ENCODE measurements at places on chromosomes 7 and 10.

GRCh38 chr7:20280475-20281351 is 50.0 kb upstream of the ITGB8 start:
- DNase-seq = no peak

GRCh38 chr10:117442521-117442920 is 67.3 kb upstream of the PDZD8 start:
- no peak for DNase-seq

DNA sequence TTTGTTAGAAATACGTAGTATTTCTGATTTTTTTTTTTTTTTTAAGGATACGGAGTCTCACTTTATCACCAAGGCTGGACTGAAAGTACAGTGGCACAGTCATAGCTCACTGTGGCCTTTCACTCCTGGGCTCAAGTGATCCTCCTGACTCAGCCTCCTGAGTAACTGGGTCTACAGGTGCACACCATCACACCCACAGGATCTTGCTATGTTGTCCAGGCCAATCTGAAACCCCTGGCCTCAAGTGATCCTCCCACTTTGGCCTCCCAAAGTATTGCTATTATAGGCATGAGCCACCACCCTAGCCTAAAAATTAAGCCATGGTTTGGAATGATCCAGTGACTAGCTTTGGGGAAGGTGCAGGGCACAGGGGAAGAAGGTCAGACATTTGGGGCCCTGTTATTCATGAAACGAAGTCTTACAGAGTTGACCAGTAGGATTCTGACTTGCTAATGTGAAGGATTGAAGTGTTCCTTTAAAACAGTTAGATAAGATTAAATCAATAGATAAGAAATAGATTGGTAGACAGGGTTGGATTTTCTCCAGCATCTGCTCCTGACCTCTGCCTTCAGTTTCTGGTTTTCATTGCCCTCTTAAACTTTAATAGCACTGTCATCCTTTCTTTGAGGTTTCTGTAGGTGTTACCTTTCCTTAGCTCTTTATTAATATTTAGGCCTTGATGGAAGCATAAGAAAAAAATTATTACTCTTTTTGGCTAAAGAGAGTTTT is 121.6 kb downstream of the LRRC4 start:
- no peak for DNase-seq

- DNase-seq = no peak
Observed at GRCh38 chr10:14513123-14513522, 182.4 kb upstream of the FRMD4A start.

Data from activated CD4-positive, CD25-positive, alpha-beta regulatory T cell treated with anti-CD3 and anti-CD28 coated beads, Interleukin-2, amount 50 U/mL, for 16 hours (primary cell).